ENCODE measurements at places on chromosomes 7 and 10. TPM values are rescaled to one million over a fixed set of nuclear protein-coding genes. Genes with fewer than 3 reads are reported as not detected.

DNA sequence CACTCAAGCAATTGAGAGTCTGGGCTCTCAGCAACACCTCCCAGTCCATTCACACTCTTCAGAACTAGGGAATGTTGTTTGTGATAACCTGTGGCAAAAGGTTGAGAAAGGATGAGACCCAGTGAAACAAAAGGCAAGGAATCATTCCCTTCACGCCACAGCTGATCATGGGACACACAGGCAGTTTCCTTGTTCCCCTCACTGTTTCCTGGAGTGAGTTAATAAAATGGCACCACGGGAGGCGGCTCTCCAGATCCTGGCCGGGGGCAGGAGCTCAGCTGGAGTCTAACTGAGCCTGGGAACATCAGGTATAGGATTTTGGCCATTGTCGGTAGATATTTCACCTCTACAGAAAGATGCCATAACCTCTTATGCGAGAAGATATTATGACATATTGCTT, 107.3 kb upstream of the FAM171A1 start:
- no peak for DNase-seq

UPK3BL1 gene
- 33.0 TPM for polyA plus RNA-seq

GRCh38 chr7:134710854-134711624, 64.4 kb downstream of the BPGM start:
- peak; percentile 58 for DNase-seq

SPDYE6 gene
- polyA plus RNA-seq = 4.3 TPM

H2BK1 gene
- not detected for polyA plus RNA-seq

- no peak for DNase-seq
These were observed 98.7 kb upstream of the MBL2 start for GRCh38 chr10:52871191-52871843.

DNA sequence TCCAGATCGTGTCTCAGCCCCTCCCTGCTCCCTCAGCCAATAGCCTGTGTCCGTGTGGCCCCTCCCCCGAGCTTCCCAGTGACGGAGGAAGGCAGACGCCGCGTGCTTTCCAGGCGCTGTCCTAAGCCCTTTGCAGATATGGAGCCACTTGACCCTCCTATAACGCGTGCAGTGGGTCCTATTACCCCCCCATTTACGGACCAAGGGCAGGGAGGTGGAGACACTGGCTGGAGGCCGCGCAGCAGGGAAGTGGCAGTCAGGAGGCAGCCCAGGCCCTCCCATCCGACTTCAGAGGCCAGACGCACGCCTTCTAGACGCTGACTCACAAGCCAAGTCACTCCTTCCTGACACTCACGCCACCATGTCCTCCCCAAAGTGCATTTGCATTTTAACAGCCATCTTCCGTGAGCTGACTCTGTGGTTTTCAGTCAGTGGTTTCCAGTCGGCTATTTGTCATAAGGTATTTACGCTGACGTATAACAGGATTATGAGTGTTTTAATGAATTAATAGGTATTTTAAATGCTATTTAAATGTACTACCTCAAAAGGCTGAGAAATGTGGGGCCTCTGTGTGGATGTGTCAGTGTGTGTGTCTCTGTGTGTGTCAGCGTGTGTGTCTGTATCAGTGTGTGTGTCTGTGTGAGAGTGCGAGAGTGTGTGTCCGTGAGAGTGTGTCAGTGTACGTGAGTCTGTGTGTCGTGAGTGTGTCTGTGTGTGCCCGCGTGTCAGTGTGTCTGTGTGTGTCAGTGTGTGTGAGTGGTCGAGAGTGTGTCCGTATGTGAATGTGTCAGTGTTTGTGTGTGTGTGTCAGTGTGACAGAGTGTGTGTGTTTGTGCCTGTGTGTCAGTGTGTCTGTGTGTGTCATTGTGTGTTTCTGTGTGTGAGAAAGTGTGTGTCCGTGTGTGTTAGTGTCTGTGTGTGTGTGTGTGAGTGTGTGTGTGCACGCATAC, 92.0 kb upstream of the INSIG1 start:
- DNase-seq = peak; percentile 47

- DNase-seq = no peak
These were observed 144.4 kb downstream of the MAPK8 start for GRCh38 chr10:48450741-48451466.

- no peak for DNase-seq
These were observed 476 bp upstream of the RET start for GRCh38 chr10:43076311-43076875.

CFAP69 gene
- polyA plus RNA-seq = 8.1 TPM

DNA sequence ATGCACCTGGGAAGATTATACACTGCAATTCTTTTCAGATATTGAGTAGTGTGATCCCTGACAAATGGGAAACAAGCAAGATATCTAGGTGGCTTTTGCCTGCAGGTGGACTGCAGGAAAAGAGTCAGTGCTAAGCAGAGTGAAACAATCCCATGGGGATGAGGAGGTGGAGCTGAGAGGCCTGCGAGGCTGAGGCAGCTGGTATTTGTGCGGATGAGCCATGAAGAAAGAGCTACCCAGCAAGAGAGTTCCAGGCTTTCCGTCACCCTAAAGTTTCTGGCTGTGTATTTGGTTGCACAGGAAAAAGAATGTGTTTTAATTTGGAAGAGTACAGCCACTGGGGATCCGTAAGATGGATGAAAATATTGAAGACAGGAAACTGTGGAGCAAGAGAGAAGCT, 714.1 kb upstream of the COBL start:
- DNase-seq = no peak

GLCCI1 gene
- 13.8 TPM for polyA plus RNA-seq

TRAPPC14 gene
- 23.8 TPM for polyA plus RNA-seq

LIPF gene
- polyA plus RNA-seq = not detected

DNA sequence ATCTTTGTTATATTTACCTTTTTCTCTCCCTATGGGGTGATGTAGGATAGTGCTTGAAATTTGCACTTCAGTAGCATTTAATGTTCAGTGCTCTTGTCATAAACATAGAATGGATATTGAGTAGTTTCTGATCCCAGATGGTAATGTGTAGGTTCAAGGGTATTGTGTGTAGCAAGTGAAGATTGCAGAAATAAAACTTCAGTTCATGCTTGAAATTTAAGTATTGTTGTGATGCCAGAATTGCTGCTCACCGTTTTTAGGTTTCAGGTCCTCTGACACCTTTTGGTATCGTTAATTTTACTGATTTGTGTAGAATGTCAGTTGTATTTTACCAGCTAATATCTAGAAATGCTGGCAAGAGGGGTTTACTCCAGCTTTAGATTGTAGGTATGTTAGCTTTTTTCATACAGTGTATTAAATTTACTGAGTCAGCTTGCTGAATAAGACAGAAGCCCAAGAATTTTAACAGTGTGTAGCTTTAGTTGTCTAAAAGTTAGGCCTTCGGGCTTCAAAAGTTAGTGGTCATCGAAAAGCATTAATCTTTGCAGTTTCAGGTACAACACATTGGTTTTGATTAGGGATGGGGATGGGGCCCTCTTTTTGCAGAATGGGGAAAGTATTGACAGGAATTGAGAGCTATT, 1.9 kb downstream of the PTEN start:
- no peak for DNase-seq

- no peak for DNase-seq
These were observed 42.1 kb downstream of the CNNM2 start for GRCh38 chr10:102960157-102960556.

GRCh38 chr10:112442063-112442462, 4.7 kb downstream of the ZDHHC6 start:
- DNase-seq = no peak

TMEM184A gene
- 58.6 TPM for polyA plus RNA-seq

ERVW-1 gene
- polyA plus RNA-seq = 0.76 TPM

C10orf90 gene
- polyA plus RNA-seq = not detected

DNA sequence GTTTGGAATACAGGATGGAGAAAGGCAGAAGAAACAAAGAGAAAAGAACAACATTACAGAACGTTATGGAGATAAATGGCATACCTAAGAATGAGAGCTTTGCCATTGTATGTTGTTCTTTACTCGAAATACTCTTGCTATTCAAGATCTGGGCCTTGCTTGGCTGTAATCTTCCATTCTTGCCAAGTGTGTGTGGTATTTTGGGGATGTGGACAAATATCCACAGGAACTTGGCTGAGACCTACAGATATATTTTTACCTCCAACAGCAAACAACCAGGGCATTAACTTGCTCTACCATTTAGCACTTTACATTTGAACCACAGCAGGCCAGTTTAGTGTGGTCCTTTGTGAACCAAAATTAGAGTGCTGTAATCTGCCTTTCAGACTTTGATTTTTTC, 76.3 kb downstream of the DKK1 start:
- no peak for DNase-seq

- DNase-seq = no peak
These were observed 80.6 kb downstream of the VWA2 start for GRCh38 chr10:114319406-114320248.

DNA sequence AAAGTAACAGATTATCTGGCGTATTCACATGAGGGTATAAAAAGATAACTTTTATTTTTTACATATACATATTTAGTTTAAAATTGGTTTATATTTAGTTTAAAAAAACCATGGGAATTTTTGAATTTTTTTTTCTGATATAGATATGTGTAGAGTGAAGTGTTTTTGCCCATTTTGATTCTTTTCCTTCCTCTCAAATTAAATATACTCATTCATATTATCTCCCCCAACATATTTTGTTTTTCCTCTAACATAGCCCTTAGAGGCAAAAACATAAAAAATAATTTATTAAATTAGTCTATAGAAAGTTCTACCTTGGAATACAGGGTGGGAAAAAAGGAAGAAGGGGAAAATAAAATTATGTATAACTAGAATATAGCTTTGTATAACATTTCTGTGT, 137.7 kb downstream of the CPED1 start:
- DNase-seq = no peak

GRCh38 chr7:155458878-155459699, 1.2 kb downstream of the EN2 start:
- DNase-seq = no peak

ZPBP gene
- polyA plus RNA-seq = 0.06 TPM

IFIT3 gene
- polyA plus RNA-seq = 24.0 TPM

EIF3A gene
- 147 TPM for polyA plus RNA-seq

Measured in large intestine (tissue), 12 donors.